Colonic mucosa (tissue), 4 donors: ENCODE measurements at places on chromosomes 3 and 15.

GRCh38 chr3:52841981-52842340, 7.1 kb upstream of the MUSTN1 start:
- no peak for DNase-seq

DNA sequence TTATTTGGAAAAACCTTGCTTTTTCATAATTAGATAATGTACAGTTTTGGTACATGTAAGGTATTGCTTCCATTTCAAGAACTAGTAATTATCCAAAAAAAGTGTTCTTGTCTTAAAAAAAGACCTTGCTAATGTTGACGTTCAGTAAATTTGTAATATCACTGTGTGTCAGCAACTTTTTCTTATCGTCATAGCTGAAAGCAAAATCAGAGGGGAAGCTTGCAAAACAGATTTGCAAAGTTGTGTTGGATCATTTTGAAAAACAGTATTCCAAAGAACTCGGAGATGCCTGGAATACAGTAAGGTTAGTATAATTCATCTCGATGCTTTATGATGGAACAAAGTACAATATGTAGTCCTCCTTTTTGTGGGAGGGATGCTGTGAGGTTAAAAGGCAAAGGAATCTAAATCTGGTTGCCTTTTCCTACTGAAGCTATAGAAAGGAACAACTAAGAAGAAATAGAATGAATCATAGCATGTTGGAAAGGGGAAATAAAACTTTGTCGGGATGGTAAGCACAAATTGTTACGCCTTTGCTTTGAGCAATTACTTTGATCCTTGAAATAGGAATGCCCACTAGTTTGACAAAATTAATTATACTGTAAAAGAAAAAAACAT, 1.5 kb downstream of the NSUN3 start:
- DNase-seq: no peak

DNA sequence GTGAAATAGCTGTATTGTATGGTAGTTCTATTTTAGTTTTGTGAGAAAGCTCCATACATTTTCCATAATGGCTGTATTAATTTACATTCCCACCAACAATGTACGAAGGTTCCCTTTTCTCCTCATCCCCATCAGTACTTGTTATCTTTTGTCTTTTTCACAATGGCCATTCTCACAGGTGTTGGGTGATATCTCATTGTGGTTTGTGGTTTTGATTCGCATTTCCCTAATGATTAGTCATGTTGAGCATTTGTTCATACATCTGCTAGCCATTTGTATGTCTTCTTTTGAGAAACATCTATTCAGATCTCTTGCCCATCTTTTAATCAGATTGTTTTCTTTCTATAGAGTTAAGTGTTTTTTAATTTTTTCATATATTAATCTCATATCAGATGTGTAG, 931.9 kb downstream of the IGSF11 start:
- DNase-seq: no peak

- no peak for DNase-seq
Measured at GRCh38 chr3:64825404-64826120, 137.8 kb upstream of the ADAMTS9 start.

- DNase-seq: no peak
Measured at GRCh38 chr3:131218196-131218595, 163.4 kb upstream of the NUDT16 start.

DNA sequence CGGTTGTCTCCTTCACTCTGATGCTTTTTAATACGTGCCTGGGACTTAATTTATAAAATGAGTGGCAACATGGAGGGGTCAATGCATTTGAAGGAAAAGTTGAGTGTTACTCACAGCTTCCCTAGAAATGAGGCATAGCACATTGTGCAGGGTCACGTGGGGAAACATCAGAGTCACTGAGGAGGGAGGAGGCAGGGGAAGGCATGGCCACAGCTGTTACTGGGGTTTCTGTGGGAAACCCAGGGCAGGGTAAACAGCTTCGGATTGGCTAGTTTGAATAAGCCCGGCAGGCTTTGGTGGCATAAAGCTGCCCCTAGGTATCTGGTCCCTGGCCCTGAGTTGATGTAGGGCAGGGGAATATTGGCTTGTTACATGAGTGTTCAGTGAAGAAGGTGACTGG, 98.9 kb upstream of the ST8SIA2 start:
- no peak for DNase-seq

- no peak for DNase-seq
Measured at GRCh38 chr15:68352401-68353062, 75.0 kb downstream of the FEM1B start.
